ENCODE measurements at places on chromosomes 3 and 15.

GRCh38 chr3:17730318-17730967 lies 12.0 kb downstream of the TBC1D5 start:
- DNase-seq: peak; percentile 98

GRCh38 chr15:45678459-45679178 lies 43.8 kb downstream of the SQOR start:
- DNase-seq: no peak

GRCh38 chr15:93179700-93180102 lies 90.7 kb upstream of the RGMA start:
- no peak for DNase-seq

- no peak for DNase-seq
These were observed 828 bp upstream of the ATOSA start for GRCh38 chr15:52680041-52680391.

DNA sequence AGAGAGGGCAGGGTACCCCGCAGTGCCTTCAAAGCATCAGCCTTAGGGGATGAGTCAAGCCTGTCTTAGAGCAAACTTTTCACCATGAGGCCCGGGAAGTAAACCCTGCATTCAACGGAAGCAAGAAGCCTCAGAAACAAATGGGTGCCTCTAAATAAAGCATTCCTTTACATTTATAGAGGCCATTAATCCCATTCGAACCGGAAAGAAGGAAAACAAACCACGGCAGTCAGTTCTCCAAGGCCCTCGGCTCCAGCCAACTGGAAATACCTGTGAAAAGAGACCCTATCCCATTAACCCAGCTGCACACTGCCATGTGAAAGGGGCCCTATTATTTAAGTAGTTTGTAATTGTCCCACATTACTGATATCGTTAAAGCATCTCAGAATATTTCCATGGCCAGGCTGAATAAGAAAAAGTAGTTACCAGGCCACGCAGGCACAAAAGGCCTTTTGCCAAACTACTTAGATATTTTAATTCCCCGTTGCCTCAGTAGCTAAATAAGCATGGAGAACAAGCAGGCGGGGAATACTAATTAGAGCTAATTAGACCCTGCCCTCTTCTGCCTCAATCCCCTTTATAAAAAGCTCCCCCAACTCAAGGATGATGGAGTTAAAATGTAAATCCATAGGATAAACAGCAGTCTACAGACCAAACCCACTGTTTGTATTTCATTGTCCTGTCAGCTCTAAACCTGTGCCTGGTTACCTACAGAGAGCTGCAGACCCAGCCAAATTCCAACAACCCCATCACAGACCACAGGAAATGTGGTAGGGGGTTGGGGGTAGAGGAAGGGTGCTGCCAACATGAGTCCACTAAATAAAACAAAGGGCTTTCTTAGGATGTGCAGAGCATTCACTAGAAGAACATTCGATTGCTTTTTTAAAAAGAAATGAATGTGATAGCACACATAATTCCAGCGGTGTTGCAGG lies 4.1 kb downstream of the ITGB5 start:
- no peak for DNase-seq

DNA sequence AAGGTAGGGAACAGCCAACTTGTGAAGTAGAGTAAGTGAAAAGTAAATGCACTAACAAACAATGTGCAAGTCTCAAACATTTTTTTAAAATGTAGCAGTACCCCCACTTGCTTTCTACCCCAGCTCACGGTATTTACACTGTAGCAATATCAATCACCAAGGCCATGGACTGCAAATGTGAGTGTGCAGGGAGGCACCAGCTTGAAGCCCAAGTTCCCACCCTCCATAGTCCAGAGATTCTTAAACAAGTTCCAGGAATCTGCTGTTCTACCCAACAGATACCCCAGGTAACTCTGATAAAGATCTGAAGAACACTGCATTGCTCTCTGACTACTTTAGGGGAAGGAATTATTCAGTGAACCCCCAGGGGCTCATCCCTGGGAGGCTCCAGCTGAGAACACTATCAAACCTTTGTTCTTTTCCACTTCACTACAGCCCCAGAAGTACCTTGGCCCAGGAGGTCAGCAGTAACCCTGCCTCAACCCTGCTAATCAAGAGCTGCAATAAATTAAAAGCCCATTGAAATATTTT lies 86.1 kb downstream of the FOXP1 start:
- no peak for DNase-seq

- DNase-seq: no peak
These were observed 9.0 kb downstream of the GNB5 start for GRCh38 chr15:52181938-52182780.

- no peak for DNase-seq
These were observed 165.8 kb upstream of the SEMA6D start for GRCh38 chr15:47551546-47551945.

Measured in hematopoietic multipotent progenitor cell treated with erythropoietin and hydrocortisone succinate and interleukin-3 and kit ligand, for 6 days (in vitro differentiated cells).